ENCODE measurements at places on chromosomes 1 and 21.

DNA sequence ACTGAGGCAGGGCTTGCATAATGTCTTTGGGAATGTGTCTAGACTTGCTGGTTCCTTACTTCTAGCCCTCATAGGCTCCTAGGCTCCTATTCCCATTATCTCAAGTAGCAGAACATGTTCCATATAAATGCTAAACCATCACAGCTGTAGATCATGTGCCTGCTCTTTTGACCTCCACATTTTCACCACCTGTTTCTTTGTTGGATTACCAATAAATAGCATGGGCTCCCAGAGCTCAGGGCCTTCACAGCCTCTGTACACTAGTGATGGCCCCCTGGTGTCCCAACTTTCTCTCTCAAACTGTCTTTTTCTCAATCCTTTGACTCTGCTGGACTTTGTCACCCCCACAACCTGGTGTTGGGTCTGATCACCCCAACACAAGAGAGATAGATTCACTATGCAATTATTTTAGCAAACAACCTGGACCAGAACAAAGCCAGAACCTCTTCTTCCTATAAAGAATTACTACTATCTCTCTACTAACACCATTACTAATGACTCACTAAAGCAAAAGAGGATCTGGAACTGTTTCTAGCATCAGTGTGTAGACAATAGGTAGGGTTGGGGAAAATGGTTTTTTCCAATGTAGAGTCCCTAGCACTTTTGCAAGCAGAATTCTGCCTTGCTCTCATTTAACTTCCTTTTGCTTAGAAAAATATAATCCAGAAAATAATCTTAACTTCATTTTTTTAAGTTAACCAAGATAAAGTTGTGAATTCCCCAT, 51.7 kb downstream of the WLS start:
- DNase-seq, result no peak

DNA sequence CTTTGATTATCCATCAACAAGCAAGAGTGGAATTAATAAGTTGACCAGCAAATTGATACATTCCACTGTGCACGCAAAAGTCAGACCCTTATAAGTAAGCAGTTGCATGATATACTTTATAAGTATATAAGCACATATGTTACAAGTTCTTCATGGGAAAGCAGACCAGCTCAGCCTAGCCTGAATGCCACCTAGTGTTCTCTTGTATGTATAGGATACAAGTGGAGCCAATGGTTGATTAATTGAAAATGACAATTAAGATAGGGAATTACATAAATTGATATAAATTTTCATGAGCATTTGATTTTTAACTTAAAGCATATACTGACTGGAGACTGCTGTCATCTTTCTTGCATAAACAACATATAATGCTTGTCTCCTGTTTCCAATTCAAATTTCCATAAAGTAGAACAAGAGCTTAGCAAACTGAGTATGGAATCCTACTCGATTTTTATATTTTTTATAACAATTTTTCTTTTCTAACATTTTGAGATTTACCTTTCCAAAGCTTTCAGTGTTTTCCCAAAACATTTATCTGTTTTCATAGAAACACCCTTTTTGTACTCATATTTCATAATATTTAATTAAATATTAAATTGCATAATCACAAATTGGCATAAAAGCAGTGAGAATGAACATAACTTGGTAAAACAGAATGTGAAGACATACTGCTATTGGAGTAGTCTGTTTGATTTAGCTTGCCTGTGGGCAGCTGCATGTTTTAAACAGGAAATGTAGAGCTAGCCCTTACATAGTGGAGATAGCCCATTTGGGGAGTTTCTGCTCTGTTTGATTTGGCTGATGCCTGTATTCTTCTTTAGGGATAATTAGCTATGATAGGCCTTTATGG, 62.8 kb downstream of the MAGI3 start:
- no peak for DNase-seq

DNA sequence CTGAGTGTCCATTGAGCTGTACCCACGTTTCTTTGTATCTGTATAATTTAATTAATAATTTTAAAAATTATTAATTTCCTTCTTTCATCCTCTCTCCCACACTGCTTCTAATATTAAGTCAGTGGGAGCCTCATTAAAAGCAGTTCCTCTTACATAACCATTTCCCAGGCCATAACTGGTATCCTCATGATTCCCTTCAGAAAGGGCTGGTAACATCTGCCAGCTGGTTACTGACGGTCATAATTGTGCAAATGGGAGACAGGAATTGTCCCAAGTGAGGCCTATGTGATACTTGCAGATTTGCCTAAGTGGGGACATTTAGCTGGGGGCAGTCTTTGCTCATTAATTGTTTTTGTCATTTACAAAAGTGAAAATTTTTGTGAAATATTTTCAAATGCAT, 69.0 kb upstream of the SPAG17 start:
- DNase-seq, result no peak

DNA sequence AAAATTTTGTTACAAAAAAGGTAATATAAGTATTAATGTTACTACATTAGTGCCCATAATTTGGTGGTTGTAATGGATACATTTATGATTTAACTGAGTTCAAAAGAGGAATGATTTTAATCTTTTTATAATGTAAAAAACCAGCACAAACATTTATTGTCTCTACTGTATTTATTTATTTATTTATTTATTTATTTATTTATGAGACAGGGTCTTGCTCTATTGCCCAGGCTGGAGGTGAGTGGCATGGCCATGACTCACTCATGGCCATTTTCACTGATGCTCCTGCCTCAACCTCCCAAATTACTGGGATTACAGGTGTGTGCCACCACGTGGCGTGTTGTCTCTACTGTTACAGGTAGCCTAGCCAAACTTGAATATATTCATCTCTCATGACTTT, 21.9 kb downstream of the SPEN start:
- DNase-seq, result no peak

DNA sequence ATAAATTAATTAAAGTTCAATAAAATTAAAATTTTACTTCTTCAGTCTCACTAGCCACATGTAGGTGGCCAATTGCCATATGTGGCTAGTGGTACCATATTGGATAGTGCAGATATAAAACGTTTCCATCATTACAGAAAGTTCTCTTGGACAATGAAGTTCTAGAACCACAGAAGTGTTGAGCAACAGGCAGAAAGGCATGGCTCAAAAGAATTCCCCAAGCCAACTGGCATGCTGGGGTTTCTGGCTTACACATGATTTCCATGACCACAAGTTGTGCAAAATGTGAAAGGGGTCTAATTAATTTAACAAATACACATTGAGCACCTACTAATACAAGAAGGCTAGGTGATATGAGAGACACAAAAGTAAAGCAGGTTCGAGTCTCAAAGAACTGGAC, 72.2 kb upstream of the CDC42BPA start:
- DNase-seq, result no peak

DNA sequence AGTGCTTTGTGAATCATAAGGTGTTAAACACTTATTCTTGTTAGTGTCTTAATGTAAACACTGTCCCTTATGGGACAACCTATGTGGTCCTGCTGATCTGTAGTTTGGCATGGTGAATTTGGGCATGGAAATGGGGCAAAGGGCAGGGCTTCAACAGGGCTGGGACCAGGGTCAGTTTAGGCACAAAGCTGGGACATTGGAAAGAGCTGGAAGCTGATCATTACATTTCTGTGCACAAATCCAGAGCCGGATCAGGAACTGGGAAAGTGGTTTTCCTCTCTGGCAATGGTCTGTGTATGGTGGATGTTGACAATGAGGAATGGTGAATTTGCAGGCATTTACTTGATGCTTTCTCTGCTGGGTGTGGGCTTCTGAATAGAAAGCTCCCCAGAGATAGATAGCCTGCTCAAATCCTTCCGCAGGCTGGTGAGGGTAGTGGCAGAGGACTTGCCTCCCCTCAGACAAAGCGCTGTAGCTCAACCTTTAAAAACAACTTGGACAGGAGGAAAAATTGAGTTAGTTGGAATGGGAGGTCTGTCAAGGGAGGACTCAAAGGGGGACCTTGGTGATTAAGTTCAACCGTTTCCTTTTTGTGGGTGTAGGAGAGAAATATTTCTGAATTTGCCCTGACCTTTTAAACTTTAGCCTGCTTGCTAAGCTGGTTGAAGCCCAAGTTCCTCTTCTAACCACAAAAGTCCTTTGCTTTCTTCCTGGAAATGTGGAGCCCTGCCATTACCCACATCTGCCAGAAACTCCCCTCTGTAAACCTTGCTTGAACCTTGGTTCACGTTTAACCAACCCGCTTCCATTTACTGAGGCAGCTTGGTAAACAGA, 35.3 kb downstream of the HLX start:
- no peak for DNase-seq

- no peak for DNase-seq
These were observed 198.3 kb downstream of the DUSP10 start for GRCh38 chr1:221543529-221544120.

DNA sequence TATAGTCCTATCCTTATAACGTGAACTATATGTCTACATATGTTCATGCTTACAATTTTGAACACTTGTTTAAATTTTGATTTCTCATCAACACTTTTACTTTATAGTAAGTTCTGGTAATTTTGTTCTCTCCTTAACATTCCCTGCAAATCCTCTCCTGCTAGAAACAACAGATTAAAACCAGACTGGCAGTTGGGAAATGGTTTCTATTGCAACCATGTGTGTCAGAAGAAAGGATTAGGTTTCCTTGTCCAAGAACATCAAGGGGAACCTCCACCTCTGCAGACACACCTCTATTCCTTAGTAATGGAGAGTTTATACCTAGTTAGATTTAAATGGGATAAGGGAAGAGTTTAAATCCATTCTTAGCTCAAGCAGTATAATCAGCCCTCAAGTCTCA, 3.3 kb upstream of the WARS2 start:
- no peak for DNase-seq

GRCh38 chr1:167289966-167290365, 69.3 kb downstream of the POU2F1 start:
- DNase-seq, result no peak

- DNase-seq, result no peak
These were observed 506.5 kb downstream of the SMYD3 start for GRCh38 chr1:246000638-246001015.

GRCh38 chr1:111480674-111481073, 6.9 kb downstream of the C1orf162 start:
- DNase-seq, result no peak

DNA sequence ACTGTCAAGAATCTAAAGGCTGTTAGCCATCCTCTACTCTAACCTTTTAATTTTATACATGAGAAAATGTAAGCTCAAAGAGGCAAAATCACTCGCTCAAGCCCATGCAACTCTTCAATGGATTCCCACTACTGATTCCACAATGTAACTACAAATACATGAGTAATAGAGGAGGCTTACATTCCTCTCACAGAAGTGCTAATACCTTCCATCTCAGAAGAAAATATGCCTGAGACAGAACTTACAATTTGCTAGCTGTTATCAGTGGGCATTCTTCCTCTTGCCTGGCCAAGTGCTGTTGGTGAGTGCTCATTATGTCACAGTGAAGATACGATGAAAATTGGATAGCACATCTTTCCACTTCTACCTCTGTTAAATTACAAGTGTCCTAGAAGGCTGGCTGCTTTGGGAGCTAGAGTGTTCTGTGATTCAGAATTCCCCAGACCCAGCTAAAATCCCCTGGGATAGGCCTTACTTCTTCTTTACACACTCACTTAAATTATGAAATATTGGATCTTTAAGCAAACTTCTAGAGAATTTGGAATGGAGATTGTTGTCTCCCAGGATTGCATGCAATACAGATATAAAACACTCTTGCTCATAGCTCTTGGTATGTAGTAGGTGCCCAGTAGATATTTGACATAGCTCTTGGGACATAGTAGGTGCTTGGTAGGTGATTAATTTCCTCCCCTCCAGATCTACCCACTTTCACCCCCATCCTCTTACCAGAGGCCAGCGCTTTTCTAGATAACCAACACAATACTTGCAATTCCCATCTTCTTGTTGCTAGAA, 24.1 kb downstream of the BCL9 start:
- DNase-seq, result no peak

- peak; percentile 24 for DNase-seq
These were observed 241.8 kb downstream of the TRABD2B start for GRCh38 chr1:47755101-47755990.

- DNase-seq, result peak; percentile 23
These were observed 13.9 kb downstream of the TPM3 start for GRCh38 chr1:154178013-154178412.

- DNase-seq, result no peak
These were observed 165.6 kb downstream of the PHTF1 start for GRCh38 chr1:113593550-113594297.

- no peak for DNase-seq
These were observed 9.1 kb downstream of the LDLRAD1 start for GRCh38 chr1:54008876-54009275.

DNA sequence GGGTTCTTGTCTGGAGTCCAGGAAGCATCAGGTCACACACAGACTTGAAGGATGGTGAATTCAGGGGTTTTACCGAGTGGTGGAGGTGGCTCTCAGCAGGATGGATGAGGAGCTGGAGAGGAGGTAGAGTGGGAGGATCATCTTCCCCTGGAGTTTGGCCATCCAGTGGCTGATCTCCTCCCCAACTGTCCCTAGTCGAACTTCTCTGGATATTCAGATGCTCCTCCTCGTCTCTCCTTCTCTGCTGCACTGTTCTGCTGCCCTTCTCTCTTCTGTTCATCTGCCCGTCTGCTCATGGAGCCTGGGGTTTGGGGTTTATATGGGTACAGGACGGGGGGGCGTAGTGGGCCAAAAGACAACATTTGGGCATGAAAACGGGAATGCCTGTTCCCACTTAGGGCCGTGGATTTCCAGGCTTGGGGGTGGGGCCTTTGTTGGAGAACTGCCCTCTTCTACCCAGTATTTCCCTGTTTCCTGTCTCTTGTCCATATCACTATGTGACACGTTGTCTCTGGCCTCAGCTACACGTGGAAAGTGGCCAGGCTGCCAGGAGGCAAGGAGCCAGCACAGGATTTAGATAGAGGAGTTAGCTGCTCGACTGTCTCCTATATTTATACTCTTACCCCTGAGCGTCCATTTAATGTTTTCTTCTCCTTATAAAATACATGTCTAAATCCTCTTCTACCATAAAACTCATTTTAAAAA, 76.7 kb downstream of the SIPA1L2 start:
- no peak for DNase-seq

DNA sequence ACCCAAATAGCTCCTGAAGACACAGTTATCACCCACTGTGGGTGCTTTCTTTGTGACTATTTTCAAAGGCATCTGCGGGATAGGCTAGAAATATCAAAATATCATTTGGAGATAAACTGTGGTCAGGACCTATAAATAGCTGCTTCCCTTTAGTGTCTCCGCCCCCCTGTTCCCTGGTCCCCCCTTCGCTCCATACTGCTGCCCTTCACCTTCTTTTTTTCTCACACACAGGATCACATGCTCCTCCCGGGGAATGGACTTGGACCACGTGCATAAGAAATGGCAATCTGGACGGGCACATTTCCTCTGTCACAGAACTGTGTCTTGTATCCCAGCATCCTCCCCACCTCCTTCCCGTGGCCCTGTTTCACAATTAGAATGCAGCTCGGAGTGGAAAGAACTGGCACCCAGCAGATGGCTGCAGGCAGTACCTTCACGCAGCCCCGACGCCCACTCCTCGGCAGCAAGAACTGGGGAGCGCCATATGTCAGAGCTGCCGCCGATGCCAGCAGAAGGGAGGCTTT, 68.8 kb upstream of the SSX2IP start:
- DNase-seq, result no peak

DNA sequence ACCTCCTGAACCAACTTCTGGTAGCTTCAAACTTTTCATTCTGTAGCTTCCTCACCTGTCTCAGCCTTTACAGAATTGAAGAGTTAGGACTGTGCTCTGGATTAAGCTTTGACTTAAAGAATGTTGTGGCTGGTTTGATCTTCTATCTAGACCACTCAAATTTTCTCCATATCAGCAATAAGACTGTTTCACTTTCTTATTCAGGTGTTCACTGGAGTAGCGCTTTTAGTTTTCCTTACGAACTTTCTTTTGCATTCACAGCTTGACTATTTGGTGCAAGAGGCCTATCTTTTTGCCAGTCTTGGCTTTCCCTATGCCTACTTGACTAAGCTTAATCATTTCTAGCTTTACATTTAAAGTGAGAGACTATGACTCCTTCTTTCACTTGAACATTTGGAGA, 31.5 kb downstream of the FGGY start:
- DNase-seq, result no peak

Data from activated T-cell treated with anti-CD3 and anti-CD28 coated beads for 4 hours (primary cell).